ENCODE measurements at places on chromosomes 3 and 15. TPM values are rescaled to one million over a fixed set of nuclear protein-coding genes. Genes with fewer than 3 reads are reported as not detected.

Gene APOD
- 98.7 TPM for total RNA-seq

Gene GOLGA6B
- total RNA-seq, result 0.36 TPM

Gene HGD
- total RNA-seq, result 0.74 TPM

Gene PRR20G
- not detected for total RNA-seq

Gene SPINK8
- not detected for total RNA-seq

- no peaks in the 10 kb centered on the region for H3K36me3 ChIP-seq
- DNase-seq, result no peak
- no peak overlapping the region for H3K4me3 ChIP-seq
- no peaks in the 10 kb centered on the region for H3K4me1 ChIP-seq
- H3K27me3 ChIP-seq, result no peaks in the 10 kb centered on the region
Observed at GRCh38 chr3:174243171-174243570, 616.0 kb upstream of the NAALADL2 start.

GRCh38 chr15:50166216-50166615 is 15.8 kb upstream of the SLC27A2 start:
- H3K27me3 ChIP-seq, result no peaks in the 10 kb centered on the region
- no peak overlapping the region for H3K4me3 ChIP-seq
- no peaks in the 10 kb centered on the region for H3K4me1 ChIP-seq
- H3K36me3 ChIP-seq, result no peaks in the 10 kb centered on the region

GRCh38 chr15:39459548-39459947 is 121.3 kb upstream of the THBS1 start:
- H3K36me3 ChIP-seq, result no peaks in the 10 kb centered on the region
- H3K27ac ChIP-seq, result no peak overlapping the region
- H3K4me1 ChIP-seq, result no peaks in the 10 kb centered on the region

DNA sequence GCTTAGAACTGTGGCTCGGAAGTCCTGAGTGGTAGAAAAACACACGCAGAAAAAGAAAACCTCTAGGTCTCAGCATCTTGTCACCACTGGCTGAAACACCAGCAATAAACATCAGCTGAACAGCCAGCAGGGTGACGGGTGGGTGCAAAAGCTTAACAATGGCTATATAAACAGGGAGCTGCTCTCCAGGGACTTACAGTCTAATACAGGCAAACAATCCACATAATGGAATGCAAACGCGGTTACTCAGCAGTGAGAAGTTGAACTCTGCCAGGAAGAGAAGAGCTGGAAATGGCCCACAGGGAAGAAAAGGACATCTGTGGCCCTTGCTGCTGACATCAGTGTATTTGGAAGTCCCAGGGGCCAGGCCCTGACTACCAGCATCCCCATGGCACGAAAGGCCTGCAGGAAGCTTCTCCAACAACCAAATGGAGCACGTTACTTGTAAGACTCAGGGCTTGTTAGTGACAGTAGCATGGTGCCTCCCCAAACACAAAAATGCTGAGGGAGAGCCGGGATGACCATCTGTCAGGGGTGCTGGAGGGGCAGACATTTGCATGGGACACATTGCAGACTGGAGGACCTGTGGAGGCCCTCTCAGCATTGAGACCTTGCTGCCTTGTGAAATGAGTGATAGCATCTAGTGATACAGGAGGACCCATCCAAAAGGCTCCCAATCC is 3.0 kb downstream of the HEG1 start:
- no peak overlapping the region for H3K4me3 ChIP-seq
- H3K4me1 ChIP-seq, result peaks cover 17% of the 10 kb centered on the region
- H3K27ac ChIP-seq, result no peak overlapping the region
- H3K27me3 ChIP-seq, result no peaks in the 10 kb centered on the region
- no peak for DNase-seq

GRCh38 chr3:168124291-168124690 is 28.6 kb upstream of the GOLIM4 start:
- no peak for DNase-seq
- no peaks in the 10 kb centered on the region for H3K36me3 ChIP-seq
